ENCODE measurements at places on chromosomes 7 and 10.

GRCh38 chr7:45118889-45119331, 7.4 kb upstream of the TBRG4 start:
- DNase-seq = no peak

- DNase-seq = no peak
These were observed 19.6 kb downstream of the TTYH3 start for GRCh38 chr7:2651336-2651735.

- DNase-seq = no peak
These were observed 214.7 kb upstream of the SLC26A5 start for GRCh38 chr7:103660455-103661371.

GRCh38 chr10:122331615-122332446, 42.7 kb upstream of the PLEKHA1 start:
- no peak for DNase-seq

- DNase-seq = no peak
These were observed 302.4 kb downstream of the GRID1 start for GRCh38 chr10:86064219-86064618.

GRCh38 chr10:110113670-110114337, 93.6 kb upstream of the MXI1 start:
- DNase-seq = no peak

GRCh38 chr10:91555455-91555854, 77.4 kb downstream of the PPP1R3C start:
- DNase-seq = no peak

GRCh38 chr10:58400609-58401008, 15.4 kb downstream of the TFAM start:
- no peak for DNase-seq

DNA sequence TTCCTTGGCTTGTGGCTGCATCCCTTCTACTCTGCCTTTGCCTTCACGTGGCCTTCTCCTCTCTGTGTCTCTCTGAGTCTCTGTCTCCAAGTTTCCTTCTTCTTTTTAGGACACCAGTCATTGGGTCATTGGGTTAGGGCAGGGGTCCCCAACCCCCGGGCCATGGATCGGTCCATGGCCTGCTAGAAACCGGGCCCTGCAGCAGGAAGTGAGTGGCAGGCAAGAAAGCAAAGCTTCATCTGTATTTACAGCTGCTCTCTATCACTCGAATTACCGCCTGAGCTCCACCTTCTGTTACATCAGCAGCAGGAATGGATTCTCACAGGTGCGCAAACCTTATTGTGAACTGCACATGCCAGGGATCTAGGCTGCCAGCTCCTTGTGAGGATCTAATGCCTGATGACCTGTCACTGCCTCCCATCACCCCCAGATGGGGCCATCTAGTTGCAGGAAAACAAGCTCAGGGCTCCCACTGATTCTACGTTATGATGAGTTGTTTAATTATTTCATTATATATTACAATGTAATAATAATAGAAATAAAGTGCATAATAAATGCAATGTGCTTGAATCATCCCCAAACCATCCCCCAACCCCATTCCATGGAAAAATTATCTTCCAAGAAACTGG, 47.9 kb upstream of the DOCK1 start:
- no peak for DNase-seq

- DNase-seq = no peak
These were observed 172.1 kb downstream of the CELF2 start for GRCh38 chr10:11189582-11190376.

GRCh38 chr7:17256375-17256774, 42.1 kb upstream of the AHR start:
- DNase-seq = no peak

- DNase-seq = no peak
These were observed 171.5 kb downstream of the PRPF18 start for GRCh38 chr10:13758312-13758711.

DNA sequence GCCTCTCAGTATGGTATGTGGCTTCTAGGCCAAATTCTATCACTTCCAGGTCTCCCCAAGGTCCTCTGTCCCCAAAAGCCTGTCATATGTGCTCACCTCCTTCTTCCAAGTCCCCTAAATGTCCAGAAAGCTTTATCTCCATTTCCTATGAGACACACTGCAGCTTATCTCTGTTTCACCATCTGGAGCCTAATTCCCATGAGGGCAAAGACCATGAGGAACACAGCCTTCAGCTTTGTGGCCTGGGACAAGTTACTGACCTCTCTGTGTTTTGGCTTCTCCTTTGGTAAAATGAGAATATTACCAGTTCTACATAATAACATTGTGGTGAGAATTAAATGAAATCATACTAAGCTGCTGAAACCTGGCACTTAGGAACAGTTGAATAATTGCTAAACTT, 19.2 kb downstream of the ST8SIA6 start:
- DNase-seq = no peak

- DNase-seq = no peak
These were observed 69.1 kb downstream of the RTKN2 start for GRCh38 chr10:62199584-62199983.

DNA sequence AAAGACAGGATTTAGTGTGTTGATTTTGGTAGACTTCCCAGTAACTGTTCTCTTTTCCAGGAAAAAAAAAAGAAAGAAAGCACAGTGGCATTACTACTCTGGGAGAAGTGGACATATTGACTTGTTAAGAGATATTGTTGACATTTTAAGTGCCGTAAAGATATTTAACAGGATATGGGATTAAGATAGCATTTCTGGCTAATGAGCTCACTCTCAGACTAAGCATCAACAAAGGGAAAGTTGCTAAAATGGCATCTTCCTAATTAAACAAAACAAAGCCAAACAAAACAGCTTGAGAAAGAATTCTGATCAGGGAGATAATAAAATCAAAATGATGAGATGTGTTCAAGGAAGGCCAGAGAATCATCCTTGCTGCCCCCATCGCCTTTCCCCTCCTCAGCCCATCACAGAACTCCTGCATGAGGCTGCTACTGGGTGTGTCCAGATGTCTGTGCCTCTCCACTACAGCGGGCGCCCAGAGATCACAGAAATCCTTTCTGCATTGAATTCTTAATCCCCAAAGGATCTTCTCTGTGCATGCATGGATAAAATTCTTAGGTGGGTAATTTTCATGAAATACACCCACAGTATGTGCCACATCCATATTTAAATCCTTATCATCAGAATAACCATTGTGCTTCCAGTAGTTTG, 270.5 kb downstream of the POU6F2 start:
- no peak for DNase-seq

DNA sequence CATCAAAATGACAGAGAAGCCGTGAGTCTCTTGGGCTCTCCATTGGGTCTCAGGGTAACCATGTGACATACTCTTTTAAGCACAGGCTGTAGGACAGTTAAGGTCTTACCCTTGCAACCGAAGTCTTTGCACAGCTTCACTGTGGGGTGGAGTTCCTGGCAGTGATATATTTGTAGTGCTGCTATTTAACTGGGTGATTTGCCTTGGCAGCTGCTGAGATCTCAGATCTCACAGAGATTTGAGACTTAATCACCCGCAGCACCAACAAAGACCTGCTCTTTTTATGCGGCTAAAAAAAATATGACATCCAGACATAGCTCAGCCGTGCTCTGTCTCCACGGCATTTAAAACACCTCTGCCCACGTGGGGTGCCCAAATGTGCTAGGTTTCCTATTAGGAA, 63.4 kb upstream of the NPTX2 start:
- DNase-seq = no peak

DNA sequence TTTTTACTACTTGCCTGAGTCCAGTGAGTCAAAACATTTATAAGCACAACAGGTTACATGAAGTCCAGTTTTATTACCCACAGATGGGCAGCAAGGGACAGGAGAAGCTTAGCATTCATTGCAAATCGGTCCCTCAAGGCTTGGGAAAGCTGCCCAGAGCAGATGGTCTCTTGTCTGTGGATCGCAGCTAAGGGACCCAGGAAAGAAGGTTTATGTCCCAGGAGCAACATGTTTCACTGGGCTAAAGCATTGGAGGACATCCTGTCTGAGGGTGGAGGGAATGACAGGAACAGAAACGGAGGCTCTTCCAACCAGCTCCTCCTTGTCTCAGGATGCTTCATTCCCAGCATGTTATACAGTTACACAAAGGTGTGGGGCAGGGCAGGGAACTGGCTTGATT, 39.3 kb downstream of the TRIM24 start:
- no peak for DNase-seq

DNA sequence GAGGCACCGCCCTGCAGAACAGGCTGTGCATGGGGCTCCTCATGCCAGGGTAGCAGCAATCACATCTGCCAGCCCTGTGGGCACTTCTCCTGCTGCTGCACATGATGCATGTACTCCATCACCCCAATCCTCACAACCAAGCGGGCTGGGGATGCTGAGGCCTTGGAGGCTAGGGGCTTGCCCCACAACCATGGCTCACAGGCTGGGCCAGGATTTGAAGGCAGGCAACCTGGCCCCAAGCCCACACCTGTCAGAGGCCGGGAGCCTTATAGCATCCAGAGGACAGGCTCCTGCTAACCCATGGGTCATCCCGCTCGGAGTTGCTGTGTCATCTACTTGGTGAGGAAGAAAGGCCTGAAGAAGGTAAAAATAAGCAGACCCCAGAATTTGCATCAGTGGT, 2.2 kb downstream of the POLM start:
- DNase-seq = no peak
